ENCODE measurements at places on chromosomes 16 and 17.

DNA sequence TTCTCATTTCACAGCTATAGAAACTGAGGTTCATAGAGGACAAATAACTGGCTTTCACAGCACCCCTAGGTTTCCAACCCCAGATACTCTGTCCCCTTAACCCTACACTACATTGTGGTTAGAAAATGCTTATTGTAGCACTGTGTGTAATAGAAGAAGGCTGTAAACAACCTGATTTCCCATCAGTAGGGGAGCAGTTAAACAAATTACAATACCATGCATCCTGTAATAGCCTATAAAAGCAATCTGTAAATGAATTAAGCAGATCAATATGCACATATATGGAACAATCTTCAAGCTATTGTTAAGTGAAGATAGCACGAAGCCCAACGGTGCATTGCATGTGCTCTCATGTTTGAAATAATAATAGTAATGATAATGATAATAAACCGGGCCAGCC lies 39.2 kb upstream of the XPO6 start:
- no peak for DNase-seq

- DNase-seq = no peak
Measured at GRCh38 chr17:21458054-21458453, 81.9 kb downstream of the KCNJ12 start.

DNA sequence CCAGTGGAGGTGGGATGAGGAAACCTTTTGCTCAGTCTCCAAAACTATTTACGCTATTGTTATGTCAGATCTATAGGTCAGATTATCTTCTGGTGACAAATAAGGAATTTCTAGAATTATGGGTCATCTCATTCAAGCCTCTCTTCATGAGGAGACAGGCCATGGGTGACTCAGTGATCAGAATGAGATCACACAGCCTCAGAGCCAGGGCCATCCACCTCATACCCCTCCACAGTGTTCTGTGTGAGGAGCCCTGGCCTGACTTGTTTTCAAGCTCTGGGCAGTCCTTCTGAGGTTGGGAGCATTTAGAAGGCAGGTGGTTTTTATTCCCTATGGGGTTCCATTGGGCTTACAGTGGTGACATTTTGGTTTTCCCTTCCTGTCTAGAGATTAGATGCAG lies 26.5 kb downstream of the YPEL2 start:
- no peak for DNase-seq

GRCh38 chr16:69565671-69566239 lies at the start of gene NFAT5:
Gene NFAT5 (plus strand): TSS chr16:69565966. CDS start chr16:69566302, 336 bp downstream.
- peak; percentile 65 for DNase-seq

DNA sequence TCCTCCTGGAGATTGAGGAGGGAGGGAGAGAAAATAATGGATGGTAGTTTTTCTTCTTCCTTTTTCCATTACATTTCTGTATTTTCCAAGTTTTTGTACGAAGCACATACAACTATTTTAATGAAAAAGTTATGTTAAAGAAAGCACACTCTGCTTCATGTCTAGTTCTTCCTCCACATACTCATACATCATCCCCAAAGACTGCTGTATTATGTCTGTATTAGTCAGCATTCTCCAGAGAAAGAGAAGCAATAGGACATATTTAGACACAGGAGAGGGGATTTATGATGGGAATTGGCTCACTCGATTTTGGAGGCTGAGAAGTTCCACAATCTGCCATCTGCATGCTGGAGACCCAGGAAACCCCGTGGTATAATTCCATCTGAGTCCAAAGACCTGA lies 10.1 kb upstream of the ACSM2A start:
- no peak for DNase-seq

DNA sequence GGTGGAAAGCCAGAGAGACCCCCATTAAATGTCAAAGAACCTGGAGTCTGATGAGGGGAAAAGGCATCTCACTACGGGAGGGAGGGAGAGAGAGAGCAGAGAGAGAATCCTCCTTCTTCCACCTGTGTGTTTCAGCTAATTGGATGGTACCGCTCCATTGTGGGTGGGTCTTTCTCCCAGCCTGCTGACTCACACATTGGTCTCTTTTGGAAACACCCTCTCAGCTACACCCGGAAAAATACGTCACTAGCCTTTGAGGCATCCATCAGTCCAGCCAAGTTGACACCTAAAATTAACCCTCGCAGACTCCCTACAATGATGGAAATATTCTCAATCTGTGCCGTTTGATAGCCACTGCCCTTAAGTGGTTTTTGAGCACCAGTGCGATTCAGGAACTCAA lies 100.4 kb downstream of the ELAC2 start:
- DNase-seq = no peak

- DNase-seq = no peak
Measured at GRCh38 chr17:82439829-82440365, 10.7 kb downstream of the CYBC1 start.

DNA sequence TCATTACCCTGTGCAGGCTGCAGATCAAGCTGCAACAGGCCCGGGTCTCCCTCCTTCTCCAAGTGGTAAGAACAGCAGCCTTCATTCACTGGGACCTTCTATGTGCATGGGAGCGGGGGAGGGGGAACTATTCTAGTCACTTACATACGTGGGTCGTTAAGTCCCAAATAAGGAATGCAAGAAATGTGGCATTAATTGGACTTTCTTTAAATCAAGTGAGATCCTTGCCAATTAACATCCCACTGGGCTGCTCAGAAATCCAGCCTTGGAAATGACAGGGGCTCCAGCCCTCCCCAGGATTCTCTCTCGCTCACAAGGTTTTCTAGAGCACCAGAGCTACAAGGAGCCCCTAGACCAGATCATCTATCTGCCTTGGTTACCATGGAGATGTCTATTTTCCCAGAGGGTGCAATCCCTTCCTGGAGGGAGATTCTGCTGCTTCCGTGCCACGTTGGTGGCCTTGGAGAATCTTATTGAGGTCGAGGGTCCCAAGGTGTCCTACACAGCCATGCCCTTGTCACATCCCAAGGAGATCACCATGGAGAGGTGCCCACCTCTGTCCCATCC lies 5.2 kb upstream of the EIF1 start:
- no peak for DNase-seq

DNA sequence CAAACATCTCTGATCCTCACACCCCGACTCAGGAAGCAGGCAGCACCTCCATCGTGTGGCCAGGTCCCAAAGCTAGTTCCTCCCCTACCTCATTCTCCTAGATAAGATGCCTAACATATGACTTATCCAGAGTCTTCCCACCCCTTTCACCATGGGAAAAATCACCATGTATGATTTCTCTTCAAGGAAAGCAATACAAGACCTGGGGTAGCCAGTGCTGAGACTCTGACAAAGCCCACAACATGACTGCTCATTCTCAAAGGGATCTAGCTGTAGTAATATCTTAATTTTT lies 45.1 kb downstream of the CMTM4 start:
- DNase-seq = no peak

GRCh38 chr17:81648013-81648706 lies 8.2 kb downstream of the PDE6G start:
- DNase-seq = no peak

DNA sequence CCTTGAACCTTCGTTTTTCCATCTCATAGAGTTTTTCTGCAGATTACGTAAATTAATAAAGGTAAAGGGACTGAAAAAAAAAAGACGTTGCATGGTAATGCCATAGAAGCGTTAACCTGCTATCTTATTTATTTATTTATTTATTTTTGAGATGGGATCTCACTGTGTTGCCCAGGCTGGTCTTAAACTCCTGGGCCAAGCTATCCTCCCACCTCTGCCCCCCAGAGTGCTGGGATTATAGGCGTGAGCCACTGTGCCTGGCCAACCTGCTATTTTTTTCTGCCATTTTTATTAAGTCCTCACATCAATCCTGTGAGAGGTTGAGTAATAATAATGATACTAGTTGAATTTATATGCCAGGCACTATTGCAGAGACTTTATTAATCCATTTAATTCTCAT lies 7.9 kb downstream of the MSI2 start:
- DNase-seq = no peak

- DNase-seq = no peak
Measured at GRCh38 chr17:64459284-64459747, 10.4 kb downstream of the MILR1 start.

DNA sequence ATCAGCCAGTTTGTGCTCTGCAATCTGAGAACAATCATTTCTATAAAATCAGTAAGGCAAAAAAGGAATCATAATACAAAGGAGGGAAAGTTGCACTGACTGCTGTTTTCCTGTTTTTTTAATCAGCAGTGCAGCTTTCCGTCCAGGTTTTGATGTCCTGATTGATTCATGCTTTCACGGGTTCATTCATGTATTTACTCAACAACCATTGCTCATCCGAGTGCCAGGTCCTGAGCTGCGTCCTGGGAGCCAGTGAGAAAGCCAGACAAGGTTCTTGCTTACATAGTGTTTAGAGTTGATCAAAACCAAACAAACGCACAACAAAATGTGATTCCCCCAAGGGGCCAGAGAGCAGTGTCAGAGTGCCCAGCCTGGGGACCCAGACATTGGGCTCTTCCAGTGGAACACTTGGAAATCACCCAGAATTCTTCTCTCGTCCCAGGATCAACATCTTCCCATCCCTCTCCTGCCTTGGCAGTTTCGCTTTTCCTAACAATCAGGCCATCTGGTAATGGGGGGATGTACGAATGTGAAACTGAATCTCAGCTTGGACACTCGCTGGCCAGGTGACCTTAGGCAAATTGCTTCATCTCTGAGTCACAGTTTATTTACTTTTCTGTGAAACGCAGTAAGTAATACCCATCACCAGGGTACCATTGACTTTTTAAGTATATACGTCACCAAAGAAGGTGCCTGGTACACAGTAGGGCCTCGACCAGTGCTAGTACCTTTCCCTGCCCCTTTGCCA lies 13.3 kb upstream of the C1QL1 start:
- DNase-seq = peak; percentile 50

- no peak for DNase-seq
Measured at GRCh38 chr16:4293822-4294457, 21.1 kb upstream of the TFAP4 start.

- no peak for DNase-seq
Measured at GRCh38 chr16:56260378-56261160, 69.3 kb downstream of the GNAO1 start.

DNA sequence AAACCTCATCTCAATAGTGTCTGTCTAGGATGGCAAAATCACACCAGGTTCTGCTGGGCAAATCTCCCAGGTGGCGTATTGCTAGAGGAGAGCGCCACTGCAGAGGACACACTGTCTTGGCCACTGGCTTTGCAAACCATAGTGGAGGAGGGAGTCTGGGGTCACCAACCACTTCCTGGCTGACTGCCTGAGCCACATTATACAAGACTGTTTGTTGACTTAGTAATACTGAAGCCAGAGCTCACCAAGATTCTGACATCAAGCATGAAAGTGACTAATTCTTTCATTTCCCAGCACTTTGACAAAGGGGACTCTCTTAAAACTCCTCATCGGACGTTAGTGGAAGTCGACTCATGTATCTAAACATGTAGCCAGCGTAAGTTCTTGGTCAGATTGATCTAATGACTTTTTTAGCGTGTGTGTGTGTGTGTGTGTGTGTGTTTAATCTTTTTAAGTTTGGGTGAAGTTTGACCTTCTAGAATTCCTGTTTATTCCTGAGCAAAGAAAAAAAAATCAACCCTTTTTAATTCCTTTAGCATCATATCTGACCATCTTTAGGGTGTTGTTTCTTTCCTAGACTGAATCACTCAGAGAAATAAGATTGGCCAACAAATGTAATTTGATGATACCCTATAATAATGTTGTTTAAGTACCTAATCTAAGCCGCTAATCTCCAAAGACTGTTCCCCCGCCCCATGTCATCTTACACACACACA lies 13.7 kb downstream of the PITPNC1 start:
- DNase-seq = peak; percentile 78

- DNase-seq = no peak
Measured at GRCh38 chr16:55811811-55812210, 21.1 kb downstream of the CES1 start.

DNA sequence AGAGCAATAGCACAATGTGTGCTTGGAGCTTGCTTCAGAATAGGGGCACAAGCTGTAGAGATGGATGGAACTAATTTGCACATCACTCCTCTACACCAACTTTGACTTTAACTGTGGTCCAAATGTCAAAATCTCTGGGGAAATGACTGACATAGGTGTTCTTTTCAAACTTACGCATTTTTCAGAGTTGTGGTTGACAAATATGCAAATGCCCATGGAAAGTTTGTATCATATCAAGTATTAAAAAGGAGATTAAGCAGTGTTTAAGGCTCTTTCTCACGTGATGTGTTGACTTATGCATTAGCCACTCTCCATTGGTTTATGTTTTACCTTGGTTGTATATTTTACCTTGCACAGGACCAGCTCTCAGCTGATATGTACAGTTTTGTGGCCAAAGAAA lies 77.1 kb downstream of the ELAC2 start:
- no peak for DNase-seq

DNA sequence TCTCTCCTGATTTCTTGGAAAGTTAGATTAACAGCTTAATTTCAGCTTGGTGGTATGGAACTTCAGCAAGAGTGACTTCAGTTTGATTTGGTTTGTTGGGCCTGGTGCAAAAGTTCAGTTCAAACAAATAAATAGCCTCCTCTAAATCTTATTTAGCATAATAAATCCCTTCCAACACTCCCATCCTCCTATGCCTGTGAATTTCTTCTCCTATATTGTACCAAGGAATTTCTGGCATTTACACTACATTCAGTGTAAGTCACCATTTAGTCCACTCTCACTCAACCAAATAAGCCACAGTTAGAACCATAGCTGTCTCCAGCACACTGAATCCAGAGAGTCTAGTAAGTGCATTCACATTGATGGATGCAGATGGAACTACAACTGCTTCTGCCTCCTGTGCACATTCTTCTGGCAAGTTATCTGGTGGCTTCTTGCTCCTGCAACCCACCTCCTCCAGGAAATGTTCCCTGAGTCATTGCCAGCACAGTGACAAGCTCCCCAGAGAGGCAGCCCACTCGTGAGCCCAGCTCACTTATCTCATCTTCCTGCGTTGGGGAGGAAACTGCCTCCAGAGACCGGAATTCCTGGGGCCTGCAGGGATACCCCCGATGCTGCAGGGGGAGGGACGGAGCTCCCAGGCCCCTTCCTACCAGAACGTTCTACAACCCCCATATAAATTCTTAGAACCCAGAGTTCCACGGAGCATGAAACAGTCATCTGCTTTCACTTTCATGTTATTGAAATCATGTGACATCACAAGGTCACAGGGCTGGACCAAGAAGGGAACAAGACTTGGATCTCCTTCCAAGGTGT lies 318.3 kb downstream of the PHKB start:
- DNase-seq = no peak

DNA sequence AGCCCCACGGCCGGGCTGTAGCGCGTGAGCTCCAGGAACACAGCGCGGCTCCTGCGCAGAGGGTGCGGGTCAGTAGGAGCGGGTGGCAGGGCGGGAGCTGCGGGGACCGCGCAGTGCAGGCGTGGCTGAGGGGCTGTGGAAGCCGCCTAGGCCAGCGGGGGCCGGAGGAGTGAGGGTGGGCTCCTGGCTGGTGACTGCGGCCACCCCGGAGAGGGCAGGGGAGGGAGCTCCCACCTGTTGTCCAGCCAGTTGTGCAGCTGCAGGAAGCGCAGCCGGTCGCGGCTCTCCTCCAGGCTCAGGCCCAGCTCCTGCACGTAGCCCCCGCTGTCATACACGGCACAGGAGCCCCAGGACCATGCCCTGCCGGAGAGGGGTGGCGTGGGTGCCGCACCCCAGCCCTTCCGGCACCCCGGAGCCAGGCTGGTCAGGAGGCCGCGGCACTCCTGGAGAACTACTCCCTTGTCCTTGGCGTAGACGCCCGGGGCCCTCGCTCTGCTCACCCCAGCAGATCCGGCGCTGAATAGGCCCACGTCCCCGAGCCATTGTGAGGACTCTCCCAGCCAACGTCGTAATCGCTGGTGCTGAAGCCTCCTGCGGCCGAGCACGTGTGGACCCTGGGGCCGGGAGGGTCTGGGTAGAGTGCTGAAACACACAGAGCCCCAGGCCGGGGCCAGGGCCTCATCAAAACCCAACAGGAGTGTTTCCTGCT lies 43.9 kb downstream of the TSC2 start:
- no peak for DNase-seq

- DNase-seq = no peak
Measured at GRCh38 chr17:9902120-9902519, 3.0 kb downstream of the RCVRN start.
